Camera-type eye (tissue), 1 donor: ENCODE measurements at places on chromosomes 5 and 9. TPM values are rescaled to one million over a fixed set of nuclear protein-coding genes. Genes with fewer than 3 reads are reported as not detected.

The OGN gene
- total RNA-seq, result 296 TPM

The PCDHB5 gene
- total RNA-seq, result 8.4 TPM

The SIMC1 gene
- total RNA-seq, result 14.1 TPM

The PDE6A gene
- total RNA-seq, result 0.88 TPM

The PCDHB8 gene
- 3.4 TPM for total RNA-seq

The C9orf153 gene
- 1.2 TPM for total RNA-seq

The FCN2 gene
- total RNA-seq, result not detected

The SPACA9 gene
- 2.8 TPM for total RNA-seq

The ANKRD20A1 gene
- total RNA-seq, result 7.1 TPM

The RNF38 gene
- 57.5 TPM for total RNA-seq

The GPR150 gene
- total RNA-seq, result not detected

The TLX3 gene
- total RNA-seq, result not detected

The NDST1 gene
- total RNA-seq, result 100 TPM

The GZMA gene
- total RNA-seq, result 1.2 TPM

The SH3GLB2 gene
- 52.7 TPM for total RNA-seq

The IL4 gene
- not detected for total RNA-seq

The ACOT12 gene
- total RNA-seq, result not detected

The MACROH2A1 gene
- total RNA-seq, result 274 TPM

The BICD2 gene
- 57.8 TPM for total RNA-seq

The ZBTB34 gene
- total RNA-seq, result 35.9 TPM
